ENCODE measurements at places on chromosomes 13 and 19.

- no peak for DNase-seq
Observed at GRCh38 chr19:28705008-28705407, 507.9 kb downstream of the UQCRFS1 start.

GRCh38 chr13:34587576-34587975 lies 354.5 kb upstream of the NBEA start:
- DNase-seq = no peak

DNA sequence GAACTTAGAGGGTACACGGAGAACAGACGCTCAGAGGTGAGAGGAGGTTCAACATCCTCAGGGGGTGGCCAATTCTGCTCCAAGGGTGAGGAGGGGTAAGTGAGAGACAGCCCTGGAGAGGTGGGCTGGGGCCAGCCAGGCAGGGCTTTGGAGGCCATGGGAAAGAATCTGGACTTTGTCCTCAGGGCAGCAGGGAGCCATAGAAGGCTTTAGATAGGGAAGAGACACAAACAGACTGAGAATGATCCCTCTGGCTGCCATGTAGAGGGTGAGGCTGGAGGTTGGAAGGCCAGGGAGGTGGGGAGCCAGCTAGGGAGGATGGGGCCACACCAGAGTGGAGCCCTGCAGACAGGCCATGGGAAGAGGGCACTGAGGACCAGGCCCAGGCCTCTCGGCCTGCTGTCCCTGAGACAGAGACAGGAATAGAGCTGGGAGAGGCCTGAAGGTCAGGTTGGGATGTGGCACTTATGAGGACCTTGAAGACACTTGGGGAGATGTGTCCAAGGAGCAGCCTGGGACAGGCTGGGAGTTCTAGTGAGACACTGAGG lies 29.2 kb upstream of the CCNP start:
- DNase-seq = no peak

GRCh38 chr13:64855506-64855905 lies 2374.6 kb downstream of the PCDH9 start:
- no peak for DNase-seq

DNA sequence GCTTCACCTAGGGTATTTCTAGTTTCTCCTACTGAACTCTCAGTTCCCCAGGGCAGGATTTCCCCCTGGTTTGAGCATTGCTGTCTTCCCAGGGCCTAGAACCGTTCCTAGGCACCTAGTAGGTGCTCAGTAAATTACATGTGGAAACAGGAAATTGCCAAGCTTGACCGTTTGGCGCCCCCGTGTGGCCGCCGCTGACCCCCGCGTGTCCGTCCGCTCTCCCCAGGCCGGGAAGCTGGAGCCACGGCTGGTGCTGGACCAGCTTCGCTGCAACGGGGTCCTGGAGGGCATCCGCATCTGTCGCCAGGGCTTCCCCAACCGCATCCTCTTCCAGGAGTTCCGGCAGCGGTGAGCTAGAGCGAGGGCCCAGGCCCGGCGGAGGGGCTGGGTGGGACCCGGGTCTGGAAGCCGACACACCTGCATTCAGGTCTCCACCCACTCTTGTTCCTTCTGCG lies 55.5 kb downstream of the MYH14 start:
- no peak for DNase-seq

DNA sequence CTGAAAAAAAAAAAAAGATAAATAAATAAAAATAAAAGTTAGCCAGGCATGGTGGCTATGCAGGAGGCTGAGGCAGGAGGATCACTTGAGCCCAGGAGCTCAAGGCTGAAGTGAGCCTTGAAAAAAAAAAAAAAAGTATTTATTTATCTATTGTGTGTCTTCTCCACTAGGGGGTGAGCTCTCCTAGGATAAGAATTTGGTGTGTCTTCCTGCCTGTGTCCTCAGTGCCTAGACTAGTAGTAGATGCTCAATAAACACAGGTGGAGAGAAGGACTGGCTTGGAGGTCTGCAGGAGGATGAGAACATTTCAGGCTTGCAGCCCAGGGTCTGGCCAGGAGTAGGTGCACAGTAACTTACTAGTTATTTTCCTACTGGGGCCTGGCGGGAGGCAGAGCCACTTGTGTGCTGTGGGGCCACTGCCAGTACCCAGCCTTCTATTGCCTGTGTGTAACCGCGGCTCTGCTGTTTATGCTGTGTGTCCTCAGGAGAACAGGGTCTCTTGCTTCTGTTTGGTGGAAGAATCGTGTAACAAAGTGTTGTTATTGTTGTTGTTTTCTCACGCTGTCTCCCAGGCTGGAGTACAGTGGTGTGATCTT lies 5.4 kb downstream of the LMTK3 start:
- no peak for DNase-seq

- DNase-seq = no peak
Observed at GRCh38 chr13:53151336-53152056, 122.9 kb downstream of the OLFM4 start.

Data from stimulated activated CD8-positive, alpha-beta memory T cell treated with anti-CD3 and anti-CD28 coated beads, Interleukin-4, amount 100 ng/mL, for 4 hours (primary cell).